ENCODE measurements at places on chromosomes 2 and 18.
A peak's percentile ranks its signal among the peaks of the same experiment; 100 is the strongest.

DNA sequence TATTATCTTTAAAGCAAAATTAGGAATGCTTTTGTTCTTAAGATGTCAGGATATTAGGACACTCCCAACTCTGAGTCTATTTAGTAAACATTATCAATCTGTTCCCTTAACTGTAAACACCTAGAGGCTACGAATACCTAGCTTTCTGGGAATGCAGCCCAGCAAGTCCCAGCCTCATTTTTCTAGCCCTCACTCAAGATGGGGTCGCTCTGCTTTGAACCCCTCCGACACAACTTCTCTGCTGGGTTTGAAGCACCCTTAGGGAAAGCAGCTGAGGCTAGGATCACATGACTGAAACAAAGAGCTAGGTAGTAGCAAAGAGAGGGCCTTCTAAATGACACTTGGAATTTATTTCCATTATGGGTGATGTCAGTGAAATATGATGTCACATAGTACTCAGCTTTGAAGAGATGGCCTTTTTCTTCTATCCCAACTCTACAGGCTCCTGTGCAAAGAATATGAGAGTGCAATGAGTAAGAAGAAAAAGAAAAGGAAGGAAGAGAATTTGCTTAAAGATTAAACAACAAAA lies 114.7 kb downstream of the CSRNP3 start:
- no peak for DNase-seq

DNA sequence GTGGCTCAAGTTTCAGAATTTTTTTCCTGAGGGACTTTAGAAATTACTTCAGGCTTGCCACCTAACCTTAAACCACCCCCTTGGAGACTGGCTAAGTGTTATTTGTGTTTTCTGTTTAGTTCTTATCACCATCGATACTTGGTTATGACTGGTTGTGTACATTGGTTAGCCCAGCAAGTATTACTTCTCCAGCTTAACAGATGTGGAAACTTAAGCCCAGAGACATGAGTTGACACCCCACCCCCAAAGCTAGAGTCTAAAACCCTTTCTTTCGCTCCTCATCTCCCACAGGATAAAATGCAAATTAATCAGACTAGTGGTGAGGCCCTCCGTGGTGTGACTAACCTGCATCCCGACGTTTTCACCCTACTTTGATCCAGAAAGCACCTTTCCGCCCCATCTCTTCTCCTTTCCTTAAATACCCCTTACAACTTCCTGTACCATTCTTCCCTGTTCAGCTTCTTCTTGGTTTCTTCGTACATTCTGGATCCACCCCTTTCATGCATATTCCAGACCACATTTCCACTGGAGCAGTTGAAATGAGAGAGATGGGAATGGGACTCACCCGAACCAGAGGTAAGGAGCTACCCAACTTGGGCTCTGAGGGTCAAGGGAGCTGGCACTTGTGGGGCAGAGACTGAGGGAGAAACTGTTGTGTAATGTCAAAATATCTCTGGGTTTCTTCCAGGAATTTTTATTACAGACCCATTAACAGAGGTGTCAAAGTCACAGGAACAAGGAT lies 819 bp upstream of the MAP3K2 start:
- DNase-seq: no peak

GRCh38 chr2:172169611-172170010 lies 66.9 kb upstream of the DLX2 start:
- no peak for DNase-seq

DNA sequence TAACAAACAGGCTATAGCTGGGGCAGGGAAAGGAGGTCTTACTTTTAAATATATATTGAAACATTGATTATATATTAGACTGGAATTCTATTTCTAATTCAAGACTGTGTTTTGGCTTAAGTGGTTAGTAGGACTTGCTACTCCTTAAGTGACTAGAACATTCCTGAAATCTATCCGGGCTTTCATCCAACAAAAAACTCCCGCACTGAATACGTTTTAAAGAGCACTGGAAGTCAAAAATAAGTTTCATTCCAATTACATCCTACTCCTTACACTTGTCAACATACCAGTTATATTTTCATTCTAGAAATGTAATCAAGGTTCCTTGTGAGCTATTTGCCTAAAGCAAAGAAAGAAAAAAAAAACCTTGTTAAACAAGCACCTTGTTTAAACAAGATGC lies 204.6 kb downstream of the SP3 start:
- no peak for DNase-seq

- no peak for DNase-seq
These were observed 2.2 kb downstream of the C1D start for GRCh38 chr2:68060652-68061051.

- no peak for DNase-seq
These were observed 516.9 kb downstream of the PIK3C3 start for GRCh38 chr18:42471885-42472284.

- no peak for DNase-seq
These were observed 364.7 kb downstream of the ERBB4 start for GRCh38 chr2:212173756-212174510.

DNA sequence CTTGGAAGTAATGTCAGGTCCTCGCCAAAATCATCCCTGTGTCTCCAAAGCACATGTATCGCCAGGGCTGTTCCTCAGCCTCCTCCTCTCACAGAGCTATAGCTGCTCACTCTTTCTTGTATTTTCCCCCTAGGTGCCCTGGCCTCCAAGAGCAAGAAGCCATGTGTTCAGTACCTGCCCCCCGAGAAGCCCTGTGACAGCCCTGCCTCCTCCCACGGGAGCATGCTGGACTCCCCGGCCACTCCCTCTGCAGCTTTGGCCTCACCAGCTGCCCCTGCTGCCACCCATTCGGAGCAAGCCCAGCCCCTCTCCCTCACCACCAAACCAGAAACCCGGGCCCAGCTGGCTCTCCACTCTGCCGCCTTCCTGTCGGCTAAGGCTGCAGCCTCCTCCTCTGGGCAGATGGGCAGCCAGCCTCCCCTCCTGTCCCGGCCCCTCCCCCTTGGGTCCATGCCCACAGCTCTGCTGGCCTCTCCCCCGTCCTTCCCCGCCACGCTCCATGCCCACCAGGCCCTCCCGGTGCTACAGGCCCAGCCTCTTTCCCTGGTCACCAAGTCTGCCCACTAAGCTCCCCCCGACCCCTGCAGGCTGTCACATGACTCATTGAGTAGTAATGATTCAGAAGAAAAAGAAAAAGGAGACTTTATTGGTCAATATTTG lies 18.8 kb downstream of the TGOLN2 start:
- DNase-seq: peak; percentile 72

GRCh38 chr2:195561116-195561921 lies 95.7 kb upstream of the SLC39A10 start:
- DNase-seq: no peak

DNA sequence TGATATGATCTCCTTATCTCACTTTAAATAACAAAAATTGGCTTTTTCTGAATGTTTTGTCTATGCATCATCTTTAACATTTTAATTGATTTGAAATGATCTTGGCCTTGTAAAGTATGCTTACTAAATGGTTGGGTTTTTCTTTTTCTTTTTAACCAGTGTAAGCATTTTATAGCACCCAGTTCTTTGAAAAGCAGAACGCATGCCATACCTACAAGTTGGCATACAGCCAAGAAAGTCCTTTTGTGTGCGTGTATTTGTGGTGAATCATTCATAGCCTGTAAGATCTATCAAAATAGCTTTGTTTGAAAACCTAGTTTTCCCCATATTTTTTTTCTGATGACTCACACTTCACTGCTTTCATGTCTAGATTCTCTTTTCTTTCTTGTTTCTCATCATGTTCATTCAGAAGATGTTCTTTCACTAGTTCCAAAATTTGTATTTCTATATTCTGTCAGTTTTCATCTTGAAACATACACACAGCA lies 4.1 kb upstream of the VRK2 start:
- DNase-seq: no peak
